ENCODE measurements at places on chromosomes 7 and 10.

DNA sequence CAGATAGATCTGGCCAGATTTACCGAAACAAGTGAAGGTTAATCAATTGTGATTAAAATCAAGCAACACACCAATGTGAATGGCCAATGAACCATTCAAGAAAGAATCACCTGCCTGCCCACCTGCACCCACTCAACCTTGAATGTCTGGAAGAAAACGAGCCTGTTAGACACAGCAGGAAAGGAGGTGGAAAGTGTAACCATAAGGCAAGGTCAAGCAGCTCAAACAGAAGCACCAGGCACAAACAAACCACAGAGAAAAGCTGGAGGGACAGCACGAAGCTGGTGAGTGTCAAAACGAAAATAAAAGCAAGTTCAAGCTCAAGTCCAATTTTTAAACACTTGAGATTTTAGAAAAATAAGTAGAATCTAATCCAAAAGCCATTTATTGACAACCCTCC, 64.9 kb downstream of the STEAP1B start:
- no peak for DNase-seq

- DNase-seq, result no peak
These were observed 46.9 kb downstream of the KMT2E start for GRCh38 chr7:105060923-105061322.

DNA sequence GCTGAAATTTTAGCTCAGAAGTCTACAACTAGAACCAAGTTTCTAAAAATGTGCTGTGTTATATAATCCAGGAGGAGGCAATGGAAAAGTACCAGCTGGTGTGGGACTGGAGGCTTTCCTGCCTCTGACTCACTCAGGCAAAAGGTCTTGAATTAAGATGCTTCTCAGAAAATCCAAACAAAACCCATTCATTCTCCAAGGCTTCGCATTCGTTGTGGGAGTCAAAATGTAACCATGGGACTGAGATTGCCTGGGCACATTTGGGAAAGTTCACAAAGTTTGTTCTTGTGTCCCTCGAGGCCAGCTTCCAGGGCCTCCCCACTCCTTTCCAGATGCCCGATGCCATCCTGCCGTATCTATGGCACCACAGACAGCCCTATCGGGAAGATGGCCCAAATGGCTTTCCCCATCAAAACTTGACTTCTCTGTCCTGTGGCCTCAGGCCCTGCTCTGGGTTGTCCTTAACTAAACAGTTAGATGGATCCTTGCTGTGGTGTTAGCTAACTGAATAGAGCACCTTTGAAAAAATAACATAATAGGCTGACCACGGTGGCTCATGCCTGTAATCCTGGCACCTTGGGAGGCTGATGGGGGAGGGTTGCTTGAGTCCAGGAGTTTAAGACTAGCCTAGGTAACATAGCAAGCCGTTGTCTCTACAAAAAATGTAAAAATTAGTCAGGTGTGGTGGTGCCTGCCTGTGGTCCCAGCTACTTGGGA, 180.5 kb downstream of the PFKFB3 start:
- no peak for DNase-seq

GRCh38 chr10:123145542-123146012, 2.4 kb upstream of the HMX2 start:
- DNase-seq, result no peak

DNA sequence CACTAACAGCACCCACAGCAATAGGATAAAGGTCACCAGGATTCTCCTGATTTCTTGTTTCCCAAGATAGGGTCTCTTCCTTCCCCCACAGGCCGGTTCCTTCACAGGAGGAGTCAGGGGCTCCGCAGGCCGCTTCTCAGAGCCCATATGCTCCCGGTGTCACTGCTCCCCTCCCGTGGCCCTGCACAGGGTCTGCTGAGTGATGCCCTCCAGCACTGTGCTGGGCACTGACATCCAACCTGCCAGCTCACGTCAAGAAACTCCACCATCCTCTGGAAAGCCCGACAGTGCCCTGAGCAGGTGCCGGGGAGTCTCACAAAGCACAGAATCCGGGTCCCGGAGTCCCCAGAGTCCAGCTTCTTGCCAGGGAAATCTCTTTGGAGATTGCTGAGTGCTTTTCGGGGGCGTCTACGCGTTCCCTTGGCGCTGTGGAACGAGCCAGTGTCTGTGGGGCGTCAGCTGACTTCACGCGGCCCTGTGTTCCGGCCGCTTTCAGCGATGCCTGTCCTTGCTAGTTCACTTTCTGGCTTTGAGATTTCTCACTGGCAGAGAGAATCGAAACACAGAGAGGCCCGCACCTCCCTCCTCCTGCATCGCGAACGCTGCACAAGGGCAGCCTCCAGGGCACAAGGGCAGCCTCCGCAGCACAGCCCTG, 567.5 kb downstream of the DNAJB6 start:
- DNase-seq, result no peak

- no peak for DNase-seq
These were observed 241.5 kb upstream of the SP8 start for GRCh38 chr7:21028186-21028585.

All from stimulated activated CD8-positive, alpha-beta memory T cell treated with anti-CD3 and anti-CD28 coated beads, Interleukin-15, amount 100 ng/mL, for 48 hours (primary cell).